Kidney tubule cell (primary cell): ENCODE measurements at places on chromosomes 5 and 9.

GRCh38 chr9:133888809-133889491 lies 103.2 kb downstream of the VAV2 start:
- DNase-seq: no peak

DNA sequence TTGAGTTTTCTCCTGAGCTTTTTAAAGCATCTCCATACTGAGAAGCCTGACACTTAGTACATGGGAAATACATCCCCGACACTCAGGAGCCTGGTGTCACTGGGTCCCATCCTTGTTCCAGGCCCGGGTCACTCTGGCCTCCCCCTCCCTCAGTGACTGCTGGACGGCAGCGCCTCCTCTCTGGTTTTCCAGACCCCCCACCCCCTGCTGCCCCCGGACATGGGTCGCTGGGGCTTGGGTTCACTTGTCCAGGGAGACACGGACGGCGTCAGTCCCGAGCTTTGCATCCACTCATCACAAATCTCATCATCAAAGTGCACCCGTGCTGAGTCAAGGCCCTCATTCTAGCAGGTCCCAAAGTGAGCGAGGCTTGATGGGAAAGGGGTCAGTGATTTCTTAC lies 243.0 kb downstream of the IRX2 start:
- DNase-seq: no peak

- no peak for DNase-seq
These were observed 17.1 kb upstream of the CDC23 start for GRCh38 chr5:138230261-138230660.

GRCh38 chr5:315488-316209 lies 5.9 kb upstream of the AHRR start:
- DNase-seq: no peak

- peak; percentile 85 for DNase-seq
These were observed 184.2 kb downstream of the EFNA5 start for GRCh38 chr5:107486489-107486888.

DNA sequence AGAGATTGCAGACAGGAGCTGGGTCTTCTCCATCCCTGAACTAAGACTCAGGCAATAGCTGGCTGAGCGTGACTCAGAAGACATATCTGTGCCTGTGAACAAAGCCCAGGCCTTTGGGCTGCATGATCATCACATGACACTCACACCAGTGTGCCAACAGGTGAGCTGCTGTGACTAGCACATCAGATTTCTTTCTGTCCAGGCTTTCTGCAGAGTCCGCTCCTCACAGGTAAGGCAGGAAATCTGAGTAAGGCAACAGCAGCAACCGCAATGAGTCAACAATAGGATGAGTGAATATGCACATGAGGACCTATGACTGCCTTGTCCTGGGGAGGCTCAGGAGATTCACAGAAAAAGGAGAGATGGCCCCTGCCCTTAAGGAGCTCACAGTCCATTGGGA lies 293.6 kb downstream of the ACTL7B start:
- DNase-seq: peak; percentile 77

GRCh38 chr9:68777070-68777763 lies 72.2 kb downstream of the PIP5K1B start:
- DNase-seq: peak; percentile 29

DNA sequence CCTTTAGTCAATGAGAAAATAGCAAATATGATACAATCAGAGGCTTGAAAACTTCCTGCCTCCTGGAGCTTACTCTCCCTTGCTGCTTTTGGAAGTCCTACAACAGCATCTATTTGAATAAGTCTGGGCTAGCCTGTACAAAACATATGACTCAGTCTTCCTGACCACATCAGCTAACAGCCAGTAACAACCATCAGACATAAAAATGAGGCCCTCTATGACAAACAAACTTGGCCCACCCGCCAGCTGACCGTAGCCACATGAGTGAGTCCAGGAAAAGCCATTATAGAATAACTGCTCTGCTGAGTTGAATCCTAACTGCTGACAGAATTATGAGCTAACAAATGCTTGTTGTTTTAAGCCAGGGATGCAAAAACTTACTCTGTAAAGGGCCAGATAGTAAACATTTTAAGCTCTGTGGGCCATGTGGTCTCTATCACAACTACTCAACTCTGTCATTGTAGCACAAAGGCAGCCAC lies 347.6 kb downstream of the PTPRD start:
- DNase-seq: peak; percentile 88

DNA sequence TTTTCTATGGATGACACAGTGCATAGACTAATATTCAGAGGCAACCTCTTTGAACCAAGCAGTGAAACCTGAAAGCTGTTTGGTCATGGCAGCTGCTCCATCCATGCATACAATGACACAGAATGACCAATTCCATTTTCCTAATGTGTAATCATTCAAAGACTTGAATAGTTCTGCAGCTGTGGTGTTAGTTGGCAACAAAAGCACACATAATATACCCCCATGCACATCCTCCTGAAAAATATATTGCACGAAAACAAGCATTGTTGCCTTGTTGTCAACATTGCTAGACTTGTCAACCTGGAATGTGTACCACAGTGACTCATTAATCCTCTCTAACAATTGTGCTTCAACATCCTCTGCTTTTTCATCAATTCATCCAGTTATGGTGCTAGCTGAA lies 71.0 kb upstream of the SEMA6A start:
- DNase-seq: peak; percentile 87

GRCh38 chr5:77095189-77095588 lies 8.1 kb upstream of the ZBED3 start:
- no peak for DNase-seq

- no peak for DNase-seq
These were observed 294 bp downstream of the ADRB2 start for GRCh38 chr5:148826739-148827070.

- peak; percentile 43 for DNase-seq
These were observed 51.3 kb downstream of the SLC22A5 start for GRCh38 chr5:132420706-132421272.

- peak; percentile 11 for DNase-seq
These were observed 234.4 kb downstream of the MAST4 start for GRCh38 chr5:66830636-66831035.

DNA sequence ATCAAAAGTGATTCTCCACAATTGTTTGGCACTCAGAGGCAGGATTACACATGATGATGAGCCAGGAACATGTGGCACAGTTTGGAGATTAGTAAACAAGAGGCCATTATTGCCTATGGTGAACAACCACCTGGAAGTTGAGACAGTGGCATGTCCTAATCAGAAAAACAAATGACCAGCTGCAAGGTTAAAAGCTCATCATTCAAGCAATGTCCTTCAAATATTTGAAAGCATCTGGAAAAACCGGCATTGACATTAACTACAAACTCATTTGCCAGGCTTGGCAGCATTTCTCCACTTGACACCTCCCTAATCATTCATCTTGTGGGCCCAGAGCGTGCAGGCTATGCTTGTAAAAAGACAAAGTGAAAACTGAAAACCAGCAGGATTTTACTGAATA lies 80.6 kb upstream of the MEGF10 start:
- no peak for DNase-seq

DNA sequence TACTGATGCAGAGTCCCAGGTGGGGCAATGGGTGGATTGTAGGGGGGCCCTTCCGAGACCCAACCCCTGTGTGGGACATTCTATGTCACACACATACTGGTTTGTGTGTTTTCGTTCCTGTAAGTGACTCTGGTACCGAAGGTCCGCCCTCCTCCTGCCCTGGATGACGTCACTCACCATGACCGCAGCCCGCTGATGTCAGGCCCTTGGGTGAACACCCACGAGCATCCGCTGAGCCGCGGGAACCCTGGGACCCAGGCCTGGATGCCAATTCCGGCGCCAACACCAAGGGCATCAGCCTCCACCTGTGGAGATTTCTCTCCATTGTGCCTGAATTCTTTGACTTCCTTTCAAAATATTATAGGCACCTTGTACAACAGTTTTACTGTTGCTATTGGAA lies 184.3 kb downstream of the MTRR start:
- no peak for DNase-seq

GRCh38 chr5:1998716-1999317 lies 116.1 kb upstream of the IRX4 start:
- DNase-seq: no peak

GRCh38 chr5:59661954-59662615 lies 231.4 kb downstream of the PDE4D start:
- DNase-seq: peak; percentile 7

DNA sequence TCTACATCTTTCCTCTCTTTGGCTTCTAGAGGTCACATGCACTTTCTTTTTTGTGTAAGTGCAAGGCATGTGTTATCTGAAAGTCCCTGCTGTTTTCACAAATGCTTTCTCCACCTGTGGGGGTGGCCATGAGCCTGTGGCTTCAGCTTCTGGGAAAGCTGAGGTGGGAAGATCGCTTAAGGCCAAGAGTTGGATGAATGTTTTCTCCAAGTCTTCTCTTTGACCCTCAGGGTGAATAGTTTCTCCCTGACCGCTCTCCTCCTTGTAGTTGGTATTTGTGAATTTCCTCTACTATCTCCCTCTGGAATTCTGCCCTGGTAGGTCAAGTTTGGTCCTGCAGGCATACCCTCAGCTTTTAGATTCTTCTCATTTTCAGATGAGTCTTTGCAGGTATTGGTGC lies 74.2 kb downstream of the UGCG start:
- no peak for DNase-seq

GRCh38 chr5:171405615-171406014 lies 13.8 kb upstream of the FGF18 start:
- no peak for DNase-seq

DNA sequence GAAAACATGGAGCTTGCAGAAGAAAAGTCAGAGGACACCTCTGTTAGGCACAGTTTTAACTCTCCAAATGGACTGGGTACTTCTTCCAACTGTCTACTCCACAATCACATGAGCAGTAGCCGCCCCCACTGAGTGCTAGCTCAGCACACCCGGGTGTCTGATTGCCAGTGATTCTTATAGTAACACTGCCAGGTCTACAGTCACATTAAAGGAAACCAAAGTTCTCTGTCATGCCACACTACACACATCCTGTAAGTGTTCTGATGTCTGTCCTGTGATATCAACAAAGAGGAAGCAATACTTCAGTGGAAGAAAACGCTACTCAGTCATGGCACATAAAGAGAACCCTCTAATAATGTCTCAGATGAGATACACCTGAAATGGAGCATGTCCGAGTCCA lies at the start of gene HAVCR2:
HAVCR2 (minus strand) TSS at position 69 of the 400 bp plus-strand sequence; CDS start at position 8, 61 bp downstream.
- DNase-seq: peak; percentile 25

DNA sequence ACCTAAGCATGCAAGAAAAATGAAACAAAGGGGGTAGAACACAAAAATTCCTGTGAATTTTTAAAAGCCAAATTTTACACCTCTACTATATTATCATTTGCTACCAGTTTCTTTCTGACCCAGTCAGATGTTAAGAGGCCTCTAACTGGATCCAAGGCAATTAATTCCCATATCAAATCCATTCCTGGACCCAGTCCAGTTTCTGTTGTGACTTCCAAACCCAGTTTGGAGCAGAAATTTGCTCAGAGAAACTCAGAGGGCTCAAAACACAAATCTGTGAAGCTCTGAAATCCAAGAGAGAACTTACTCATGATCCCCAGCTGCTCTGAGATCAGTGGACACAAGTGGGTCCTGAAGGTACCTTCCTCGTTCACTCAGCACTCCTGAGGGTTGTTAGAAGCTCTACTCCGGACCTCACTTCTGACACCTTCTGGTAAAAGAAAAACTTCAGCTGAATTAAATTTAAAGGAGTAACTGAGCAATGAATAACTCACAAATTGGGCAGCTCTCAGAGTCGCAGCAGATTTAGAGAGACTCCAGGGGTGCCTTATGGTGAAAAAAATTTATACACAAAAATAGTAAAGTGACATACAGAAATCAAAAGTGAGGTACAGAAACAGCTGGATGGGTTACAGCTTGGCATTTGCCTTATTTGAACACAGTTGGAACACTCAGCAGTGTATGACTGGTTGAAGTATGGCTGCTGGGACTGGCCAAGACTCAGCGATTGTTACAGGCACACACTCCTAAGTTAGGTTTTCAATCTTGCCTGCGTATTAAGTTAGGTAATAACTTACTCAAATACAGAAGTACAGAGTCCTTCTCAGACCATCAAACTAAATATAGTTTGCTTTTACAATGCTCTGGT lies 32.4 kb downstream of the INSL4 start:
- peak; percentile 49 for DNase-seq

GRCh38 chr5:72191404-72191803 lies 84.1 kb downstream of the MAP1B start:
- DNase-seq: no peak

DNA sequence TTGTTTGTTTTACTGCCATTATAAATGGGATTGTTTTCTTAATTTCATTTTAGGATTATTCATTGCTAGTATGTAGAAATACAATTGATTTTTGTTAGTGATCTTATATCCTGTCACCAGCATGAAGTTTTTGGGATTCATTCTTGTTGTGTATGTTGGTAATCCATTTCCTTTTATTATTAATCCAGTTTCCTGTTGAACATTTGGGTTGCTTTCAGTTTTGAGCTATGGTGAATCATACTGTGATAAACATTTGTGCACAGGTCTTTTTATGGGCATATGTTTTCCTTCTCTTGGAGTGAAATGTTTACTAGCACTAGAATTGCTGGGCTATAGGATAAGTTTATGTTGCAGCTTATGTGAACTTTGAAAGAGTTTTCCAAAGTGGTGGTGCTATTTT lies 69.6 kb downstream of the MAN2A1 start:
- DNase-seq: peak; percentile 63

- no peak for DNase-seq
These were observed 20.5 kb upstream of the VPS13A start for GRCh38 chr9:77156646-77157371.

- no peak for DNase-seq
These were observed 31.9 kb upstream of the CEP120 start for GRCh38 chr5:123455095-123455494.

GRCh38 chr5:150486402-150487198 lies 21.3 kb upstream of the NDST1 start:
- DNase-seq: peak; percentile 76

- peak; percentile 93 for DNase-seq
These were observed 337.3 kb upstream of the RFX3 start for GRCh38 chr9:3863111-3863528.

DNA sequence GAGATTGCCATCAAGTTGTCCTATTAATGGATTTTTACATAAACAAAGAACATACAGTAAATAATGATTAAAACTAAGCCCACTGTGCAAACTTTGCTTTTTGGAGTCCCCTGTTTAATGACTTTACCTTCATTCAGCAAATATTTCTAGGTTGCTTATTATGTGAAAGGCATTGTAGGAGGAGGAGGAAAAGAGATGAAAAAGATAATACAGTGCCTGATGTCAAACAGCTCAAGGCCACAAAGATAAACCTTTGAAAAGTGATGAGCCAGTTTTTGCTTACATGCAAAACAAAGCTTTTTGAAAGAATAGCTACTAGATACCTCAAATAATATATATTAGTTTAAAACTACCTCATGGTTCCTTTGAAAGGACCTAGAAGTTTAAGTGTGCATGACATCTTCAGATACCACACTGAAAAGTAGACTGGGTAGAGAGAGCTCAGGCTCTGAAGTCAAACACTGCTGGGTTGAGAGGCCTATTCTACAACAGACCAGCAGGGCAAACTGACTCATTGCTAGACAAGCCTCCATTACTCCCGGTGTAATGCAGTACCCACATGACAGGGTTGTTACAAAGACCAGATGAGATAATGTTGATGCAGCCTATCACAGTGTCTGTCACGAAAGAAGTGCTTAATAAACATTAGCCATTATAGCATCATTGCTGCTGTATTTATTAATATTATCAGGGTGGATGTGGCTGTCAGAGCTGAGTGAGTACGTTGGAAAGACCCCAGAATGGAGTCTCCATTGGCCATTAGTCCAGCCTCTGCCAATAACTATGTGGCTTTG lies 11.8 kb downstream of the DEPDC1B start:
- peak; percentile 76 for DNase-seq

GRCh38 chr9:29209748-29210291 lies 1636.5 kb upstream of the C9orf72 start:
- DNase-seq: no peak

- no peak for DNase-seq
These were observed 5.8 kb downstream of the TYRP1 start for GRCh38 chr9:12698986-12699385.
